ENCODE measurements at places on chromosomes 3 and 15.

- DNase-seq, result peak; percentile 59
Measured at GRCh38 chr15:84747416-84748273, 747 bp upstream of the ZNF592 start.

GRCh38 chr15:88744548-88745020 is 58.7 kb upstream of the ACAN start:
- DNase-seq, result no peak

GRCh38 chr15:94225616-94226015 is 5.7 kb upstream of the MCTP2 start:
- no peak for DNase-seq

- no peak for DNase-seq
Measured at GRCh38 chr3:160869825-160870224, 113.8 kb downstream of the PPM1L start.

GRCh38 chr15:89051875-89052274 is 36.4 kb upstream of the ABHD2 start:
- no peak for DNase-seq

GRCh38 chr15:63517628-63518027 is 13.2 kb downstream of the USP3 start:
- no peak for DNase-seq

DNA sequence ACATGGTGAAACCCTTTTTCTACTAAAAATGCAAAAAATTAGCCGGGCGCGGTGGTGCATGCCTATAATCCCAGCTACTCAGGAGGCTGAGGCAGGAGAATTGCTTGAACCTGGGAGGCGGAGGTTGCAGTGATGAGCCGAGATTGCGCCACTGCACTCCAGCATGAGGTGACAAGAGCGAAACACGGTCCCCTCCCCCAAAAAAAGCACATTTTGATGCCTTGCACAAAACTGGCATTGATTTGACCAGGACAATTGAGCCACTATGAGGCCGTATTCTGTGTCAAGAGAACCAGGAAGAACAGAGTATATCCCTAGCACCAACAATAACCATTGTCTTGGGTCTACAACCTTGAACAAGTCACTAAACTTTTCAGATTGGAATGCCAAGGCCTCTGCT is 50.6 kb downstream of the SH3BP5 start:
- DNase-seq, result no peak

- DNase-seq, result no peak
Measured at GRCh38 chr3:9563851-9564250, 10.2 kb upstream of the LHFPL4 start.

GRCh38 chr15:41885841-41886240 is 8.0 kb downstream of the SPTBN5 start:
- DNase-seq, result no peak

DNA sequence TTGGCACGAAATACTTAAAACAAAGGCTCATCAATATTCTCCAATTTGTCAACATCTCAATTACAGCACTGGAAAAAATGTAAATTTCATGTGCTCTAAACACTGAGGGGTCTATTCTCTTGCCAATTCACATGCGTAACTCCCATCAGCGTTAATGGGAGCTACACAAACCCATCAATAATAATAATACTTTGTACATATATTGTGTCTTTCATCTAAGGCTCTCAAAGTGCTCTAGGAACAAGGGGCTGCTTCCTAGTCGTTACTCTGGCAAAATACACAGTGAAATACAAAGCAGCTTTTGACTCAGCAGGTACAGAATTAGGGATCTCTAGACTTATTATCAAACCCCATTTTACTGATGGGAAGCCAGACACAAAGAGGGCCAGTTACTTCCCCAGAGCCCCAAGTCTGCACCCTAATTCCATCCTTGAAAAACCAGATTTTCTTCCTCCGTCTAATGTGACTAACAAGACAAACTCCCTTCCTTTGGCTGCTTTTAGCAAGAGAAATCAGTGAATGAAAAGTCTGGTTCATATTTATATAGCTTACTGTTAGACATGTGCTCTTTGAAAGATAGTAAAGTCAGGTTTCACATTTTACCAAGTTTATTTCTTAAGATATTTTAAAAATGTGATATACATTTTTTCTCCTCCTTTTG is 20.0 kb downstream of the MEIS2 start:
- no peak for DNase-seq

DNA sequence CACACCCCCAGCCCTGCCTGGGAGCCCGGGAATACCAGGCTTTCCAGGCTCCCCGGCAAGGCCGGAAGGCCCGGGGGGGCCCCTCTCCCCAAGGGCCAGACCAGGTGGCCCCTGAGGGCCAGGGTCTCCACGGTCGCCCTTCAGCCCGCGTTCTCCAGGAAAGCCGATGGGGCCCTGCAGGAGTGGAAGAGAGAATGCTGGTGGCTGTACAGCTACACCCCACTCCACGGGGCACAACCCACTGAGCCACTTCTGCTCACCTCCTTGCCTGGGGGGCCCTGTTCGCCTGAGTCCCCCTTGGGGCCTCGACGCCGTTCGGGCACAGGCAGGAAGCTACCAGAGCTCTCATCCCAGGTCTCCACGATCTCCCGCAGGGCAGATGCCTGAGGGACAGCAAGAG is 11.8 kb upstream of the UCN2 start:
- DNase-seq, result no peak

GRCh38 chr3:167864552-167864874 is 129.0 kb downstream of the SERPINI1 start:
- no peak for DNase-seq

GRCh38 chr3:52920841-52921240 is 23.5 kb upstream of the STIMATE start:
- no peak for DNase-seq

GRCh38 chr3:123766193-123767008 is 117.7 kb downstream of the MYLK start:
- DNase-seq, result no peak

DNA sequence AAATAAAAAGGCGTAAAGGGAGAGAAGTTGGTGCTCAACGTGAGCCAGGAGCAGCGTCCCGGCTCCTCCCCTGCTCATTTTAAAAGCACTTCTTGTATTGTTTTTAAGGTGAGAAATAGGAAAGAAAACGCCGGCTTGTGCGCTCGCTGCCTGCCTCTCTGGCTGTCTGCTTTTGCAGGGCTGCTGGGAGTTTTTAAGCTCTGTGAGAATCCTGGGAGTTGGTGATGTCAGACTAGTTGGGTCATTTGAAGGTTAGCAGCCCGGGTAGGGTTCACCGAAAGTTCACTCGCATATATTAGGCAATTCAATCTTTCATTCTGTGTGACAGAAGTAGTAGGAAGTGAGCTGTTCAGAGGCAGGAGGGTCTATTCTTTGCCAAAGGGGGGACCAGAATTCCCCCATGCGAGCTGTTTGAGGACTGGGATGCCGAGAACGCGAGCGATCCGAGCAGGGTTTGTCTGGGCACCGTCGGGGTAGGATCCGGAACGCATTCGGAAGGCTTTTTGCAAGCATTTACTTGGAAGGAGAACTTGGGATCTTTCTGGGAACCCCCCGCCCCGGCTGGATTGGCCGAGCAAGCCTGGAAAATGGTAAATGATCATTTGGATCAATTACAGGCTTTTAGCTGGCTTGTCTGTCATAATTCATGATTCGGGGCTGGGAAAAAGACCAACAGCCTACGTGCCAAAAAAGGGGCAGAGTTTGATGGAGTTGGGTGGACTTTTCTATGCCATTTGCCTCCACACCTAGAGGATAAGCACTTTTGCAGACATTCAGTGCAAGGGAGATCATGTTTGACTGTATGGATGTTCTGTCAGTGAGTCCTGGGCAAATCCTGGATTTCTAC is at the start of gene RARB:
TSS of gene RARB (plus strand) at position 322 of the 847 bp plus-strand sequence. CDS start at position 791, 469 bp downstream.
- DNase-seq, result no peak

DNA sequence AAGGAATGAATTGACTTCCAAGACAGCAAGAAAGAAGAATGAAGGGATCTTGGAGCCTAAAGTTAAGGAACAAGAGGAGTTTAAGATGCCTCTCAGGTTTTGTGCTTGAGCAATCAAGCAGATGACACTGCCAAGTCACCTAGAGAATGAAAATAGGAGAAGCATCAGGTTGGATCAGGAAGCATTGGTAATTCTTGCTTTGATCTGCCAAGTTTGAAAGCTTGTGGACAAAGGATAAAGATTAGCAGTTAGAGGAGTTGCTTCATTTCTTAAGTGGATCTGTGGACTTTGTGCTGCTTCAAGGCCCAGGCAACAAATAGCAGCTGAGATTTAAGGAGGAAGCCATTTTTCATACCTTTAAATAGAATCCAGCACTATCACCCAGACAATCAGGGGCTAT is 35.6 kb downstream of the FRMD5 start:
- DNase-seq, result no peak

- DNase-seq, result no peak
Measured at GRCh38 chr15:72800833-72801481, 17.4 kb upstream of the ADPGK start.

DNA sequence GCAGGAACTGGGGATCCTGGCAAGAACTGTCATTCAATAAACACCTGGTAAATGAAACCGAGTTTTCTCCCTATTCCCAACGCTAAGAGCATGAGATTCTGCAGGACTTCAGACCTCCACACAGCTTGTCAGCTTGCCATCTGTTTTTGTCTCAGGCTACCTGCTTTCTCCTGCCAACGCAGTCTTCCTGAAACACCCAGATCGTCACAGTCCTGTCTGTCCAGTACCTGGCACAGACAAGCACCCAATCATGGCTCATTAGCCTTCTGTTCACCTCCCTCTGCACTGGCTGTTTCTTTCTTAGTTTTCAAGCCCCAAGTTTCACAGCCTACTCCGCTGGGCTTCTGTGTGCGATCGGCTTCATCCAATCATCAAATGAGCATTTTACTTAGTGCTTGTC is 5.0 kb downstream of the SLC12A8 start:
- DNase-seq, result no peak

DNA sequence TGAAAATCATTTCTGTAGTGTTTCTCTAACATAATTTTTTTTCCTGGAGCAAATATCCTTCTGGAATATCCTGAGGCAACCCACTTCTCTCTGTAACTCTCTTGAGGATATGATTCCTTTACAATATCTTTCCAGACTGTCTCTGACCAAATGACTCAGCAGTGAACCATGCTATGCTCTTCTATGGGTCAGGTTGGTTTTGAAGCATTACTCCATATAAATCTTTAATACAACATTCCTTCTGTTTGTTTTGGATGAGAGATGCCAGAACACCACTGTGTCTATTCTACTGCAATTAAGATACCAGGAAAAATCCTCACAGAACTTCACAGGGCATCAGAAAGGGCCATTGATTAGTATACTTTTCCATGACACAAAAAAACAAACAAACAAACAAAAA is 626.4 kb upstream of the ZNF385D start:
- no peak for DNase-seq

GRCh38 chr15:27576576-27576975 is 522.5 kb downstream of the OCA2 start:
- no peak for DNase-seq

GRCh38 chr3:112822064-112823055 is 24.3 kb downstream of the CD200R1L start:
- no peak for DNase-seq

GRCh38 chr3:149077628-149078027 is 8.7 kb downstream of the HLTF start:
- DNase-seq, result no peak

DNA sequence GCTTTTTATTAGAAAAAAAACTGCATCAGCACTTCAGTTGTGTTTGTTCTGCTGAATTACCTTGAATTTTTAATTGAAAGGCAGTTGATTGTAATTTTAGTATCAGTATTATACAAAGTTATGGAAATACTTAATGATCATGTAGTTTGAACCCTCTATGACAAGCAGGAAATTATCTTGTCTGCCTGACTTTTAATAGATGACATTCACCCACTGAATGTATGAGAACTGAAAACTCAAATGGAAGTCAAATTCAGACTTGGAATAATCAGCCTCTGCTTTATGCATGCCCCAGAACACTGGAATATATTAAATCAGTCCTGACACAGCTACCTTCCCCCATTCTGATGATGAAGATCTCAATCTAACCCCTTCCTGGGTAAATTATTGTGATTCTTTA is 73.5 kb downstream of the SLC49A4 start:
- no peak for DNase-seq

DNA sequence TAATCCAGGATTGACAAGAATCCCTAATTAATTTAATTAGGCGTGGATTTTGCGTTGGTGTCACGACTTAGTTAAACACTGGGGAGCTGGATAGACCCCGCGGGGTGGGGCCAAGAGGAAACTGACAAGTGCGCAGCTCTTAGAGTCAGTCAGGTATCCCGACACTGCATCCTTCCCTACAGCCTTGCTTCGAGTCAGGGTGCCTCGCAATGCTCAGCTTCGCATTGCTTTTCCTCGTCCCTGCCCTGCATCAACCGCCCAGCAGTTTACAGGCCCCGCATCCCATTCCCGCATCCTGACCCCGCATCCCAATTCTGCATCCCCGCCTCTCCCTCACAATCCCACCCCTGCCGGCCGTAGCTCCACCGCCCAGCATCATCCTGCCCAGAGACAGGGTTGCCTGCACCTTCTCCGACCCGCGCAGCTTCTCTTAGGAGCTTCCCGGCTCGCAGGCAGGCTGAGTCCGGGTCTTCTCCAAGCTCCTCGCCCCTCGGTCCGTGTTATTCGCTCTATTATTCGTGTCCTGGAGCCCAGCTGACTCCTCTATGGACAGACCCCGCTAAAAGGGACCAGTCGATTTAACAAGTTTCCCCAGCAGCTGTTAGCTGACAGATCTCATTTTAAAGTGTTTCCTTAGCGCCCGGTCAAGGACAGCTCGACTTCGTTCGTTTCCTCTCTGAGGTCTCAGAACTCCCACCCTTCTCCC is 699 bp upstream of the SHOX2 start:
- no peak for DNase-seq

DNA sequence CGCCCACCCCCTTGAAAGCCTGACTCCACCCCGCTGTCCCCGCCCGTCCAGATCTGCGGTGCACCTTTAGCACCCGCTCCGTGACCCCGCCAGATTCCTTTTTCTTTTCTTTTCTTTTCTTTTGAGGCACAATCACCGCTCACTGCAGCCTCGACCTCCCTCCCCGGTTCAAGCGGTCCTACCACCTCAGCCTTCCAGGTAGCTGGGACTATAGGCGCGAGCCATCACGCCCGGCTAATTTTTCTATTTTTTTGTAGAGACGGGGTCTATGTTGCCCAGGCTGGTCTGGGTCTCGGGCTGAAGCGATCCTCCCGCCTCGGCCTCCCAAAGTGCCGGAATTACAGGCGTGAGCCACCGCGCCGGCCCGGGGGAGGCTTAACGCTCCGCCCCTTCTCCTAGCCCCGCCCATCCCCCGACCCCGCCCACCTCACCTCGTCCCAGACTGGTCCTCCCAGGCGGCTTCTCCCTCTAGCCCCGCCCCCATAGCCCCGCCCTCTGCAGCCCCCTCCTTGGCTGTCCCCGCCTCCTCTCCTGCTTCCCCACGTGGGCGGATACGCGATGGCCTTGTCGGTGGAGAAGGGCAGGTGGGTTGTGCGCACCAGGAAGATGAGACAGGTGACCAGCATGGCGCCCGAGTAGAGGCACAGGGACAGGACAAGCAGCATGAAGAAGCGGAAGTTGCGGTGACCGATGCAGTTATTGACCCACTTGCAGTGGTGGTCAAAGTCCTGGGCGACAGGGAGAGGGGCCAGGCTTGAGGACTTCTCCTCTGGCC is 3.2 kb downstream of the ZDHHC19 start:
- peak; percentile 48 for DNase-seq

- DNase-seq, result no peak
Measured at GRCh38 chr3:17431004-17431403, 311.4 kb downstream of the TBC1D5 start.

- no peak for DNase-seq
Measured at GRCh38 chr3:151051533-151051932, 33.9 kb upstream of the MED12L start.

GRCh38 chr3:182258538-182259177 is 534.6 kb upstream of the ATP11B start:
- no peak for DNase-seq

- DNase-seq, result no peak
Measured at GRCh38 chr3:66406163-66406562, 94.7 kb downstream of the LRIG1 start.
